ENCODE measurements at places on chromosomes 7 and 10. TPM values are rescaled to one million over a fixed set of nuclear protein-coding genes. Genes with fewer than 3 reads are reported as not detected.

GRCh38 chr7:27953361-27953760, 213.4 kb downstream of the TAX1BP1 start:
- DNase-seq, result no peak

DNA sequence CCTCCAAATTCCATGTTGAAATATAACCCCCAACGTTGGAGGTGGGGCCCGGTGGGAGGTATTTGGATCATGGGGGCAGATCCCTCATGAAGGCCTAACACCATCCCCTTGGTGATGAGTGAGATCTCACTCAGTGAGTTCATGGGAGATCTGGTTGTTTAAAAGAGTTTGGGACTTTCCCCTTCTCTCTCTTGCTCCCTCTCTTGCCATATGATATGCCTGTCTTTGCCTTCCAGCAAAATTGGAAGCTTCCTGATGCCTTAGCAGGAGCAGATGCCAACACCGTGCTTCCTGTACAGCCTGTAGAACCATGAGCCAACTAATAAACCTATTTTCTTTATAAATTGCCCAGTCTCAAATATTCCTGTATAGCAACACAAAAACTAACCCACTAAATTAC, 55.7 kb upstream of the CDK1 start:
- no peak for DNase-seq

- DNase-seq, result no peak
These were observed 187.7 kb downstream of the ELFN1 start for GRCh38 chr7:1857487-1858421.

Gene PON1
- total RNA-seq, result not detected

Gene TCAF1
- total RNA-seq, result 63.2 TPM

Gene BBS9
- total RNA-seq, result 18.7 TPM

Gene FAM13C
- 0.22 TPM for total RNA-seq

Data from A172 (cell line).